ENCODE measurements at places on chromosomes 6 and 20. TPM values are rescaled to one million over a fixed set of nuclear protein-coding genes. Genes with fewer than 3 reads are reported as not detected.

WFDC9 gene
- polyA plus RNA-seq, result not detected

PRR18 gene
- polyA plus RNA-seq, result 0.23 TPM

ANKRD66 gene
- polyA plus RNA-seq, result not detected

PSMG4 gene
- 40.5 TPM for polyA plus RNA-seq

GABRR2 gene
- polyA plus RNA-seq, result 0.27 TPM

ADGRB3 gene
- 0.04 TPM for polyA plus RNA-seq

FNDC11 gene
- 0.27 TPM for polyA plus RNA-seq

CPXM1 gene
- polyA plus RNA-seq, result 2.9 TPM

Data from pancreas (tissue), 10 donors.